ENCODE measurements at places on chromosomes 7 and 10. TPM values are rescaled to one million over a fixed set of nuclear protein-coding genes. Genes with fewer than 3 reads are reported as not detected.

The CNPY4 gene
- polyA plus RNA-seq = 50.7 TPM

DNA sequence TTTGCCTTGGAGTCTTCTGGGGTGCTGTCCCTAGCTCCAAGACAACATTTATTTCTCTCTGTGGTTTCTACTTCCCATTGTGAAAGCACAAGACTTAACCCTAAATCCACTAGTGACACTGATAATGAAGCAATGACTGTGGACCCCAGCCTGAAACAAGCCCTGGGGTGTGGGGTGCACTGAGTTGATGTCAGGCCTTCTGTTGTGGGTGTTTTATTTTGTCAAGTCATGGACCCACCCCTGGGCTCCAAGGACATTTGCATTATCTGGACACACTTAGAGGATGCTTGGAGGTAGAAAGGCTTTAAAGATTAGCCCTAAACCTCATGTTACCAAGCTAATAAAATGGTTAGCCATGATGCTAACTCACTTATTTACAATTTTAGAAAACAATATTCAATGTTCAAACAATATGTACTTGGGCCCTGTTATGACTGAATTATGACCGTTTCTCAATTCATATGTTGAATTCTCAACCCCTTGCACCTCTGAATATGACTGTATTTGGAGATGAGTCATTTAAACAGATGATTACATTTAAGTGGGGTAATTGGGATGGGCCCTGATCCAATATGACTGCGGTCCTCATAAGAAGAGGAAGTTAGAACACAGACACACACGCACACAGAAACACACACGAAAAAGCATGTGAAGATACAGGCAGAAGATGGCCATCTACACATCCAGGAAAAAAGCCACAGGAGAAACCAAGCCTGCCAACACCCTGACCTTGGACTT is 137.2 kb upstream of the IGFBP3 start:
- DNase-seq = no peak

The MRLN gene
- polyA plus RNA-seq = not detected

The EIF4H gene
- polyA plus RNA-seq = 294 TPM

- no peak for DNase-seq
Observed at GRCh38 chr10:59839576-59839975, 66.8 kb downstream of the CCDC6 start.

The EN2 gene
- polyA plus RNA-seq = 0.15 TPM

GRCh38 chr7:94529516-94529915 is 19.9 kb downstream of the CASD1 start:
- DNase-seq = no peak

The PITX3 gene
- polyA plus RNA-seq = 0.53 TPM

DNA sequence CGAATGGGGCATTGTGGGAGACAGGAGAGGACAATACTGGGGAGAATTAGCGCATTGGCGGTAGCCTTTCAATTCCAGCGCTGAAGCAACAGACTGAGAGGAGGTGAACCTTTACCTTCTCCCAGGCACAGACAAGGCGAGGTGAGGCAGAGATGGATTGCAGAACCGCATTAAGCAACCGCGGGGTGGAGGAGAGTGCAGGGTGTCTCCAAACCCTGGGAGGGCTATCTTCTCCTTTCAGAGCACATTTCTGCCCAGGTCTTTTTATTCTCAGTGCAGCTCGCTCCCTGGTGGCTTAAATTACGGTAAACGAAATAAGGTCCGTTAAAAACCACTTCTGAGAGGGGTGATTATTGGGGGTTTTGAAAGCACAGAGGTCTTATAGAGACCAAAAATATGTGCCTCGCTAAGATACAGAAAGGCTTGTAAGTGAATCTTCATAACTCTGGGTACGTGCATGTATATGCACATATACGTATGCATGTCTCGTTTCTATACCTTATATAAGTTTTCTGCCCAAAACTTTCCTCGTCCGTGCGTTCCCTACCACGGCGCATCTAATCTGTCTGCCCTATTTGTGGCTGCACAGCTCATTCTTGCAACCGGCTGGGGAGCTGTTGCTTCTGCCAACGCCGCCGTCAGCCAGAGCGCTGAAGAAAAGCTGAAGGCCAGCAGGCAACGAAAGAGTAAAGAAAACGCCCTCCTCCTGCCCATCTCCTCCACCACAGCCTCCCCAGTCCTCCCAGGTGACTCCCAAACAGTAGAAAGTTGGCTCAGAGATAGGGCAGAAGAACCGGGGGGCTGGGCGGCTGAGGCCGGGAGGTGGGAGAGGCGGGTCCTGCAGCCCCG is 895 bp upstream of the ZNF804B start:
- DNase-seq = no peak

DNA sequence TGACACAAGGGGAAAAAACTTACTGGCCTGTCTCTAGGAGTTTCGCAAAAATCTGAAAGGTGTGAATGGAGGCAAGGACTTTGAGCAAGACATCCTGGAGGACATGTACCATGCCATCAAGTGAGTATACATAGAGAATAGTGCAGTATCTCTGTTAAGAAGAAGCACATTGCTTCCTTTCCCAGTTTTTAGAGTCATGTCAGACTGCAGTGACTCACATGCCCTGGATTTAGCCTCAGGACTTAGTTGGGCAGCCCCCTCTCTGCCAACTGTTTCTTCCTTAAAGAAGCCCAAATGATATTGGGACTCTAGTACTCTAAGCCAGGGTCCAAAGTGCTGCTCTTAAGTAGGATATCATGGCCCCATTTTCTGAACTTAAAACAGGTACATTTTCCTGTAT is 28.1 kb upstream of the NFKB2 start:
- DNase-seq = no peak

- DNase-seq = no peak
Observed at GRCh38 chr10:84551437-84552120, 223.2 kb downstream of the CCSER2 start.
